Neuronal stem cell (in vitro differentiated cells): ENCODE measurements at places on chromosomes 11 and 22.
A peak's percentile ranks its signal among the peaks of the same experiment; 100 is the strongest.

DNA sequence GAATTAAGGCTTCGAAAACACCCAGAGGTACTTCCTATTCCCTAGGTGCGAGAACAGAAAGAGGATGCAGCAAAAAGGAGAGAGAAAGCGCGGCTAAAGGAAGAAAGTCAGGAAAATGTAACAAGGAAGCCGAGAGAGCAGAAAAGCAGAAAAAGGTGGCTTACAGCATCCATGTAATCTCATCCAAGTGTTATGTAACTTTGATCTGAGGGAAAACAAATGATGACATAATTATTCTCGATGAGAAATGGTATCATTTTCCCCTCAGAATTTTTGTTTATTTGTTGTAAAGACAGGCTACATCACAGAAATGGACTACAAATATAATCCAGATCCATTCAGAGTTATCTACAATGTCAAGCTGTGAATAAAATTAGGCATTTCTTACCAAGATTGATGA, 69.1 kb upstream of the APOA1 start:
- no peak for DNase-seq

- no peak for DNase-seq
These were observed 1066.9 kb downstream of the BRD1 start for GRCh38 chr22:48760481-48761390.

DNA sequence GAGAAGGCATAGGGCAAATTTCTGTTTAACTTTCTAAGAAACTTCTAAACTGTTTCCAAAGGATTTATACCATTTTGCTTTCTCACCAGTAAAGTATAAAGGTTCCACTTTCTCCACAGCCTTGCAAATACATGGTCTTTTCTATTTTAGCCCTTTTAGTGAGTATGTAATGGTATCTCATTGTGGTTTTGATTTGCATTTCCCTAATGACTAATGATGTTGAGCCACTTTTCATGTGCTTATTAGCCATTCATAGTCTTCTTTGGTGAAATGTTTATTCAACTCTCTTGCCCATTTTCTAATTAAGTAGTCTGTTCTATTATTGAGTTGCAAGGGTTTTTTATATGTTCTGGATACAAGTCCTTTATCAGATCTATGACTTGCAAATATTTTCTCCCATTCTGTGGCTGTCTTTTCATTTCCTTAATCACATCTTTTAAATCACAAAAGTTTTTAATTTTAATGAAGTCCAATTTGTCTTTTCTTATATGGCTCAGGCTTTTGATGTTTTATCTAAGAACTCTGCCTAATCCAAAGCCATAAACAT, 83.8 kb upstream of the KCNQ1OT1 start:
- no peak for DNase-seq

DNA sequence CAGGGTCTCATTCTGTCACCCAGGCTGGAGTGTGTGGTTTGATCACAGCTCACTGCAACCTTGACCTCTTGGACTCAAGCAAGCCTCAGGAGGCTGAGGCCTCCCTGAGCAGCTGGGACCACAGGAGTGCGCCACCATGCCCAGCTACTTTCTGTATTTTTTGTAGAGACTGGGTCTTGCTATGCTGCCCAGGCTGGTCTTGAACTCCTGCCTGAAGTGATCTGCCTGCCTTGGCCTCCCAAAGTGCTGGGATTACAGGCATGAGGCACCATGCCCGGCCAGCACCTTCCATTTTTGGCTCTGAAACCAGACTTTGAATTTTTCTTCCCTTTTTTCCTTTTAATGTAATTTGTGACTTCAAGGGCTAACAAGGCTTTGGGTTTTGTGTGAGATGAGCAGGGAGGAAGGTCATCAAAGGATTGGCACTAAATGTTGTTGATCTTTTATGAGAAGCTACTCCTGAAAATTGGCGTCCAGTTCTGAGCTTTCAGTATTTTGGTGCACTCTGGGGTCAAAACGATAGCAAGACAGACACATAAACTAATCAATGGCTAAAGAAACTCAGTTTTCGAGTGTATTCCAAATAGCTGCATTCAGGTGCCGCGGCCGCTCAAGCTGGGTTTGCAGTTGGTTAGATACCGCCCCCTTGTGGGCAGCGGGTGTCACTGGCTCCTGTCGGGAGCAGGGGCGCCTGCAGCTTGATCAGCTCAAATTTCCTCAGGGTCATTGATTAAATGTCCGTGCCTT, 51.9 kb upstream of the CLMP start:
- peak; percentile 80 for DNase-seq

GRCh38 chr22:29625090-29625825, 21.8 kb downstream of the NF2 start:
- peak; percentile 42 for DNase-seq

GRCh38 chr11:129937592-129938238, 42.3 kb upstream of the NFRKB start:
- no peak for DNase-seq

GRCh38 chr22:24935771-24936483, 10.6 kb downstream of the LHFPL7 start:
- DNase-seq, result no peak

DNA sequence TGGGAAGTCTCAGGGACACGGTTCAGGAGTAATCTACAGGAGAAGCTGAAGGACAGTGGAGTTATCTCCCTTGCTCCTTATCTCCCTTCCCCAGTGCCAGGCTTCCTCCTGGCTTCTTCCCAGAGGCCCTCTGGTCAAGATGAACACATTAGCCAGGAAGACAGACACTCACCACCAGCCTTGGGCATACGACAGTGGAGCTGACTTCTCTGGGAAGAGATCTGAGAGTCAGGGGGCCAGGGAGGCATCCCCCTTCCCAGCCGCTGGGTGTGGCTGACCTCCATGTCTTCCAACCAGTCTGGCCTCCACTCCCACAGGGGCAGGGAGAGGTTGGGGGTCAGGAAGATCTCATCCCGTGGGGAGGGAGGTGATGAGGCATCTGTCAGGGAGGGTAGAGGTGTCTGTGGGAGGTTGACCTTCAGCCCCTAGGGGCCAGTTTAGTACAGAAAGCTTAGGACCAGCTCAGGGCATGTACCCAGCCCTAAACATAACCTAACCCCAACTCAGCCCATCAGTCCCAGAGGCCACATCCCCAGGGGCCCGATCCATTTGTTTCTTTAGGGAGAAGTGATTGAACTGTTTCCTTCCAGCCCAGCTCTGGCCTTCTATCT, 12.7 kb downstream of the ROBO4 start:
- no peak for DNase-seq

DNA sequence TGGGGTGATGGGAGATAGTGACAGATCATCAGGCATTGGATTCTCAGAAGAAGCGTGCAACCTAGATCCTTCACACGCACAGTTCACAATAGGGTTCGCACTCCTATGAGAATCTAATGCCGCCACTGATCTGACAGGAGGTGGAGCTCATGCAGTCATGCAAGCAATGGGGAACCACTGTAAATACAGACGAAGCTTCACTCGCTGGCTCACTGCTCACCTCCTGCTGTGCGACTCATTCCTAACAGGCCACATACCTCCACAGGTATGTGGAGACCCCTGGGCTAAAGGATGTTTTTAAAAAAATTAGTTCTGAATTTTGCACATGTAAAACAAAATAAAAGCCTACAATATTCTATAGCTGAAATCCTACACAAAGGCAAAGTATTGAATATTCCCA, 20.5 kb upstream of the TEAD1 start:
- DNase-seq, result no peak

GRCh38 chr22:36457688-36458450, 23.6 kb downstream of the TXN2 start:
- no peak for DNase-seq

- no peak for DNase-seq
These were observed 39.6 kb upstream of the HORMAD2 start for GRCh38 chr22:30040499-30041260.

DNA sequence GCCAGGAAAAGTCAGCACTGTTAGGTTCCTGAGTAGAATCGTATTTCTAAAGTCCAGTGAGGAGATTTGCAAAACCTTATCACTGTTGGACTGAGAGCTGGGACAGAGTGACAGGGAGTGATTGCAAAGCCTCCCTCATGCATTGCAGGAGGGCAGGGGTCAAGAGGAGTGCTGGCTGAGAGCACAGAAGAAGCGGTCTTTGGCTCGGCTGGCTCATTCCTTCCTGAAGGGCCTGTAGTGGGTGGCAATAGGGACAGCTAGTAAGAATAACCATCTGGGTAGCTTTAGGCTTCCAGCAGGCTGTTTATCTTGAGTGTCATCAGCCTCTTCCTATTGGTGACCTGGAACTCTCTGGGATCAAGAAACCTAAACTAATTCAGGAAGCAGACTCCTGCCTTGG, 53.4 kb downstream of the CD44 start:
- DNase-seq, result no peak

DNA sequence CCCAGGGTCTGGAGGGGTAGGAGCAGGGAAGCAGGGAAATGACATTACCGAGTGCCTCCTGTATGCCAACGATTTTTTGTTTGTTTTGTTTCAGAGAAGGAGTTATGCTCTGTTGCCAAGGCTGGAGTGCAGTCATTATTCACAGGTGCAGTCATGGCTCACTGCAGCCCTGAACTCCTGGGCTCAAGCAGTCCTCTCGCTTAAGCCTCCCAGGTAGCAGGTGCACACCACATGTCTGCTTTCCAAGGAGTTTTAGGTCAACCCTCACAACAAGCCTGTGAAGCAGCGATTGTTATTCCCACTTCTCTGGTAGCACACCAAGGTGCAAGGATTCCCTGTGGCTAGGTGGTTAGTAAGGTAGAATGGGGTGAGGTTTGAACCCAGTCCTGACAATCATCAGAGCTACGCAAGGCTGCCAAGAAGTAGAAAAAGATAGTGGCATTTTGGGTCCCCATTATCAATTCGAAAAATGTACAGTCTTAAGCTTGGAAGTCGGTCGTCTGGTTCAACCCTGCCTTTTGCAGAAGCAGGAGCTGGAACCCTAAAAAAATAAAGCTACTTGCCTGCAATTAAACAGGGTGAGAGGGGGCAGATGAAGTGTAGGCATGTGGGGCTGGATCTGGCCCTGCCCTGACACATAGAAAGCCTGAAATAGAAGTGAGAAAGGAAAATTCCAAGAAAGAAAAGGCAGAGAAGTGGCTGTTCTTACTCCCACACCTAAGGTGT, 9.1 kb downstream of the UCP3 start:
- no peak for DNase-seq
